ENCODE measurements at places on chromosomes 7 and 10. TPM values are rescaled to one million over a fixed set of nuclear protein-coding genes. Genes with fewer than 3 reads are reported as not detected.

Gene GDF2
- polyA plus RNA-seq = not detected

Gene WNT8B
- polyA plus RNA-seq = not detected

Gene KLLN
- polyA plus RNA-seq = 0.06 TPM

Gene KLHDC10
- polyA plus RNA-seq = 2.7 TPM

Gene CFAP69
- not detected for polyA plus RNA-seq

Gene MCM10
- 0.58 TPM for polyA plus RNA-seq

Gene CYP26A1
- polyA plus RNA-seq = not detected

GRCh38 chr10:30007406-30007805 is 52.0 kb downstream of the JCAD start:
- peaks cover 5% of the 10 kb centered on the region for H3K4me1 ChIP-seq
- no peak overlapping the region for H3K4me3 ChIP-seq
- H3K27me3 ChIP-seq = peaks cover 5% of the 10 kb centered on the region
- no peaks in the 10 kb centered on the region for H3K36me3 ChIP-seq

DNA sequence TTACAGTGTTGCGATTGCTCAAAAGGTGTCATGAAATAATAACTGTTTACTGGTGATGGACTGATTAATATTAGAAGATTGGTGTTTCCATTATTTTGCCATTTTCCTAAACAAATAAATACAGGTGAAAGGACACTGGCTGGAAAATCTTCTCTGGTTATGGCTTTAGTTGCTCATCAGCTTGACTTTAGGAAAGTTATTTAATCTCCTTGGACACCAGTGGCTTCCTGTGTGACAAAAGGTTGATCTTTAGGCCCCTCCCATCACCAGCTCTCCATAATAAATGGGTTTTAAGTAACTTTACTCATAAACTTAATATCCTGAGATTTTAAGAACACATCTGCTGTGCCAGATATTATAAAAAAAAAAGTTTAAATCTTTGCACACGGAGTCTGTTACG is 737 bp downstream of the CABCOCO1 start:
- no peak overlapping the region for H3K4me3 ChIP-seq
- DNase-seq = no peak
- H3K27me3 ChIP-seq = peaks cover 10% of the 10 kb centered on the region

DNA sequence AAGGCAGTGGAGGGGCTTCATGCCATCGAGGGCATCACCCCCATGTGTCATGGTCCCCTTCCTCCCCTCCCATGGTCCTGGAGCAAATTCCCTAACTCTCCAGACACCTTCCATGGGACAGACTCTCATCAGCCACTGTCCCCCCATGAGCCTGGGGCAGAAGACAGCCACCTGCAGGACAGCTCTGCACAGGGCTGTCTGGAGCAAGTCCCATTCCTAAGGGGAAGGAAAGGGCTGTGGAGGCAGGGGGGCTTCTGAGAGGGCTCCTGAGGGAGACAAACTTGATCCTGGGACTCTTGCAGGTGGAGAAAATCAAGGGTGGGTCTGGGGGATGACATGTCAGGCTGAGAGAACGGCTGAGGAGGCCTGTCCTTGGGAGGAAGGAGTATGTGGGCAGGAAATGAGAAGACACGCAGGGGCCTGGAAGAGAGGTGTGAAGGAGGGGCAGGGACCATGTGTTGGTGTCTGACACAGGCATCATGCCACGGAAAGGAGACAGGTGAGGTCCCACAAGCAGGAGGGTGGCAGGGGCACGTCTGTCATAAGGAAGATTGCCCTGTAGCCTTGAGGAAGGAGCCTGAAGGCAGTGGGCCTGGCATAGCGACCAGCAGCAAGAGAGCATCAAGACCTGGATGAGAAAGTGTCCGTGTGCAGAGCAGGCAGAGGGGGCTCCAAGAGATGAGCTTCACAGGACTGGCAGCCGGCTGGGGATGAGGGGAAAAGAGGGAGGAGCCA is 14.4 kb upstream of the GDF10 start:
- no peaks in the 10 kb centered on the region for H3K4me1 ChIP-seq
- H3K36me3 ChIP-seq = no peaks in the 10 kb centered on the region
- DNase-seq = no peak
- no peak overlapping the region for H3K4me3 ChIP-seq
- H3K27me3 ChIP-seq = no peaks in the 10 kb centered on the region

- peaks cover 15% of the 10 kb centered on the region for H3K36me3 ChIP-seq
- H3K27ac ChIP-seq = no peak overlapping the region
- peaks cover 5% of the 10 kb centered on the region for H3K27me3 ChIP-seq
- peaks cover 23% of the 10 kb centered on the region for H3K4me1 ChIP-seq
- no peak overlapping the region for H3K4me3 ChIP-seq
These were observed 120.0 kb downstream of the ATXN7L1 start for GRCh38 chr7:105756367-105756766.

DNA sequence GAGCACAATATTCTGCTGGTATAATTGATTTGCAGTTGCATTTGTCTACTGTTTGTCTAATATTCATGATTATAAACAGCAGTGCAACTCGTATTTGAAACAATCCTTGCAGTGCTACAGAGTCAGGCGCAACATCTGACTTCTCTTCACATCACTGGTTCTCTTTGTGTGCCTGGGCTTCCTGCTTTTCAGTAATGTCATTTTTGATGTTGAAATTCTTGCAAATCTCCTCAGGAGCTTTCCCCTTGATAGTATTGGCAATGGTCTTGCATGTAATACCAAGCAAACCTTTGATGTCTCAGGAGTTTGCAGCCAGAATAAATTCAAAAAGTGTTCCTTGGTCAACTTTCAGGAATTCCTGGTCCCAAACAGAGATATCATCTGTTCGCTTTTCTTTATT is 20.2 kb downstream of the HPS6 start:
- no peak overlapping the region for H3K4me3 ChIP-seq
- no peaks in the 10 kb centered on the region for H3K27me3 ChIP-seq
- DNase-seq = no peak
- no peaks in the 10 kb centered on the region for H3K36me3 ChIP-seq

GRCh38 chr10:15632456-15633091 is 87.1 kb downstream of the ITGA8 start:
- no peaks in the 10 kb centered on the region for H3K27me3 ChIP-seq
- H3K27ac ChIP-seq = no peak overlapping the region
- no peaks in the 10 kb centered on the region for H3K4me1 ChIP-seq
- no peaks in the 10 kb centered on the region for H3K36me3 ChIP-seq
- no peak for DNase-seq

DNA sequence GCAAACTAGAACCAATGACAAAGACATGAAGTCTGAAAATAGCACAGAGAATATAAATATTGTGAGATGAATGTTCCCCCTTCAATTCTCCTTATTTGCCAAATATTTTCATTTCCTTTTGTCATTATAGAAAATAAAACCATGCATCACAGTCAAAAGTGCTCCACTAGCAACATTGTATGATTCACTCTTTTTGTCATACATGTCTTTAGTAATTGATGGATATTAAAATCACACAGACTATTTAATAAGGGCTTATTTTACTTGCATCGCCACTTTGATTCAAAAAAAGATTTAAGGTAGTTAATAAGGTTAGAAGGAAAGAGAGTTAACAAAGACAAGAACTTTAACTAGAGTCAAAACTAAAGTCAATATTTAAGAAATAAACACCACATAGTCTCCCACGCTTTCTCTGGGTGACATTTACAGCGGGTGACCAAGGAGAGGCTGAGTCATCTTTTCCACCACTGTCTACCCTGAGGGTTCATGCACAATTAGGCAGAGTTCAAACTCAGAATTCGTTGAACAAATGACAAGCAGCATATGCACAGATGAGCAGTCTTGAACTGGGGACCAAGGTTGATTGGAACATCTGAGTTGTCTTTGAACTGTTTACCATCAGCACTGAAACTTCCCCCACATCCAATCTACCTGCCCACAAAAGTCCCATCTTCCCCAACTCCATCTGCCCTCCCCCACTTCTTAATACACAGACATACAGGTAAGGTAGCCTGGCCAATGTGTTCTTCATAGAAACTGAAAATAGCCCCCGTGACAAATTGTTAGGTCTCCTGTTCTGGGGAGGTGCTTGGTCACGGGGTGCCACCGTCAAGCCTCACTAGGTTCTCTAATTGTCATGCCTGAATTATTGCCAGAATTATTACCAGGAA is 42.5 kb downstream of the C7orf25 start:
- H3K27me3 ChIP-seq = no peaks in the 10 kb centered on the region
- DNase-seq = no peak
- no peak overlapping the region for H3K4me3 ChIP-seq

DNA sequence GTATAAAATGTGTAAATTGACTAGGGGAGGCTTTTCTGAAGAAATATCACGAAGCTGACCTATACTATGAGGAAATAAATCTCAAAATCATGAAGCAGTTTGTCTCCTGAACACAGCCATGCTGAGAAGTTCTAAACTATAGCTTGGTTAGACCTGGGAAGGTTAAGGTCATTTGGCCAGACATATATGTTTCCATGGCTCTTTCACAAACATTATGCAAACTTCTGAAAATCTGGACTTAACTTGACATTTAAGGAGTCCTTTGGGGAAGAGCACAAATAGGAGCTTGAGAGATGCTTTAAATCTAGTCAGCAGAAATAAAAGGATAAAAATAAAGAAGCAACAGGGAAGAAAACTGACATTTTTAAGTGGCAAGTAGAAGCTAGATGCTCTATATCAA is 115.9 kb upstream of the MEOX2 start:
- no peaks in the 10 kb centered on the region for H3K27me3 ChIP-seq
- no peak overlapping the region for H3K4me3 ChIP-seq
- H3K36me3 ChIP-seq = no peaks in the 10 kb centered on the region
- no peaks in the 10 kb centered on the region for H3K4me1 ChIP-seq
- H3K27ac ChIP-seq = no peak overlapping the region

DNA sequence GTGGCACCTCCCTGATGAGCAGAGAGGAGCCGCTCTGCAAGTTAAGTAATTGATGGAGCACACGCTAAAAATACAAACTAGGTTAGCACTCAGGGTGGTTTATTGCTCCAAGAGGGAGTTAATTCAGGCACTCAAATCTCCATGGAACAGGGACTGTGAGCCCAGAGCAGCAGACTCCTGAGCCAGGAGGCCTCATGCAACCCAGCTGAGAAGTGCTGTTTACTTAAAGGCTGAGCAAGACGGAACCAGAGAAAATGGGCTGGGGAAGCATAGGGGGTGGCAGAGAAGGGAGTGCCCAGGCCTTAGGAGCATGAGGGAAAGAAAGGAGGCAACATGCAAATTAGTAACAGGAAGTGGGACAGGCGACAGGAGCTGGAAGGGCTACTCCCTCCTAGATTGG is 174.1 kb downstream of the KCNMA1 start:
- no peak for DNase-seq
- H3K36me3 ChIP-seq = no peaks in the 10 kb centered on the region
- no peak overlapping the region for H3K4me3 ChIP-seq

DNA sequence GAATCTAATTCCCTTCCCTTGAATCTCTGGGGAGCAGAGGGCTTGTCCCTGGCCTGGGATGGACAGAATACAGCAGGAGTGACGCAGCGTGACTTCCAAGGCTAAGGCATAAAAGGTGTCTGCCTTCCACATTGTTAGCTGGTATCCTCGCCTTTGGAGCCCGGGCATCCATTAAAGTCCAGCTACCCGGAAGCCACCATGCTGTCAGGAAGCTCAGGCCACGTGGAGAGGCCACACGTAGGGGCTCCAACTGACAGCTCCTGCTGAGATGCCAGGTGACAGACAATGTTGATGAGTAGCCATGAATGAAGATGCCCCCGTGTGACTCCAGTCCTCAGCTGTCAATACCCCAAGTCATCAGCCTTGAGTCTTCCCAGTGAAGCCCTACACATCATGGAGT is 99.9 kb downstream of the OAT start:
- H3K36me3 ChIP-seq = no peaks in the 10 kb centered on the region
- H3K4me3 ChIP-seq = no peak overlapping the region
- H3K4me1 ChIP-seq = no peaks in the 10 kb centered on the region
- DNase-seq = no peak
- H3K27ac ChIP-seq = no peak overlapping the region
- peaks cover 3% of the 10 kb centered on the region for H3K27me3 ChIP-seq

All from immature natural killer cell (primary cell).